NCI-H1092 (cell line): ENCODE measurements at places on chromosomes 4 and X.

DNA sequence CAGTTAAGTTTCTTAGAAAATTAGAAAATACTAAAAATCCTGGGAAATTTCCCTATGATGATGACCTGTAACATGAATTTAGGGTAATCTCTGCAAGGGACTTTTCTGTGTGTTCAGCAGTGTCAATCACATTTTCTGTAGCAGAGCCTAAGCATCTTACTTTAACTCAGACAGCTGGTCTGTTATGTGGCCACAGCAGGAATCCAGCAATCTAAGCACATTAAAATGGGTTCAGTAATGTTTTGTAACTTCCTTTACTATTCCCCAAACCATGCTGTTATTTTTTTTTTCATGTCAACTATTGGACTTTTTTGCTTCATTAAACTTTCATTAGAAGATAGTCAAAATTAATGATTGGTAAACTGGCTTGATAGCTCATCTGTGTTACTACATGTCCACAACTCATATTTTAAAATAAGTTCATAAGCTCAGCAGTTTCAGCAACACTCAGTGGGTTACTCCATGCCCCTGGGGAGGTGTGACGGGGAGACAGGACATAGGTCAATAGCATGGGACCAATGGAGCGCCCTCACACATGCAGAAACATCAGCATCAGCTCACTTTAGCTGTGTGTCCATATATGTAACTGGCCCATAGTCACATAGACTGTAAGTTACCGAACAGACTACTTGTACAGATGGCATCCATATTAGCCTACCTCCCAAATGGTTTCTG, 168.0 kb upstream of the PACRGL start:
- DNase-seq = no peak

DNA sequence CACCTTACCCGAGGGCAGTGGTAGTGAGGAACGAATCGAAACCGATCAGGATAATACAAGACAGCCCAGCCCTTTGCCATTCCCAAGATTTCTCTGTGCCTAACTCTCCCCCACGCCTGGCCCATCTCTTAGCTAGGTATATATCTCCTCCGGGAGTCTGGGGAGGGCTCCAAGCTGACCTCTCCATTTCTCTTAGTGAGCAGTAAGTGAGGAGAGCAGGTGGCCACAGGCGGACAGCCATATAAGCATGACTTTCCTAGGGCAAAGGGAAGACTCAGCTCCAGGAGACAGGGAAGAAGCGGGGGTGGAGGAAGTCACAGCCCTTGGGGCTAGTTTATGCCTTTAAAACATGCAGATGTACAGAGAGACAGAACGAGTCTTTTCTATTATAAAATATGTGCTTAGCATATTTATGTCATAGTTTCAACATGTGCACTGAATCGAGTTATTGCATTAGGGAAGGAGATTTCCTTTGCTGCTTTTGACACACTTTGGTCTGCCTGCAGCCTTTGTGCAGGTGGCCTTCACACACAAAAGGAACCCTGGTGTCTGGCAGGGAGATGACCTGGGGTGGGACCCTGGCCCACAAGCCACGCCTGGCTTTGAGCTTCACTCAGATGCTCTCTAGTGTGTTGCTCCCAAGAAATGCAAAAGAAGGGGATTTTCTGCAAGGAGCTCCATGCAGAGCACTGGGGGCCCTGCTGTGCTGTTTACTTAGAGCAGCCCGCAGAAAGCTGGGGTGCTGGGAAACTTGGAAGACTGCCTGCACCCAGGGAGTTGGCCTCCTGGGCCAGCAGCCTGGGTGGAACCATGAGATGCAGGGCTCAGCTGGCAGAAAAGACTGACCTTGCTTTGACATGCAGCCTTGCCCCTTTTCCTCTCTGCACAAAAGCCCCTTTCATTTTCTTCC, 613.3 kb downstream of the BCOR start:
- DNase-seq = no peak

DNA sequence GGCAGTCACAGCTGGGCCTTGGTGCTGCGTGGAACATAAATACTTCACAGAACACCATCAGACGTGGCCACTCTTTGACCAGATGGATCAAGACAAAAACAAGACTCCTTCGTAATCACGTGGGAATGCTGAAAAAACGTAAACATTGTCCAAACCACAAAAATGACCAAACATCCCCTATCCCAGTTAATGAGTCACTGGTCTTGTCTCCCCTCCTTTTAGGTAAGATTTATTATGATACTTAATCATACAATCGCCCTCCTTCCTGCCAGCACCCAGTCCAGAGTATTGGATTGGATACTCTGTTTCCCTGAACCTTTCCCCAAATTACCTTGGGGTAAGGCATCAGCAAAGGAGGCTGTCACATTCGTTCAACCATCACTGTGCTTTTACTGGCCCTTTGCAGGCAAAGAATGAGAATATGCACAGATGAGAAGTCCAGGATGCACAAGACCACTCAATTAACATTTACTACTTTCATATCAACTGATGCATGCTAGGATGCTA, 601 bp upstream of the TCEANC start:
- DNase-seq = no peak

- no peak for DNase-seq
Measured at GRCh38 chr4:128517739-128518510, 230.3 kb upstream of the PGRMC2 start.

DNA sequence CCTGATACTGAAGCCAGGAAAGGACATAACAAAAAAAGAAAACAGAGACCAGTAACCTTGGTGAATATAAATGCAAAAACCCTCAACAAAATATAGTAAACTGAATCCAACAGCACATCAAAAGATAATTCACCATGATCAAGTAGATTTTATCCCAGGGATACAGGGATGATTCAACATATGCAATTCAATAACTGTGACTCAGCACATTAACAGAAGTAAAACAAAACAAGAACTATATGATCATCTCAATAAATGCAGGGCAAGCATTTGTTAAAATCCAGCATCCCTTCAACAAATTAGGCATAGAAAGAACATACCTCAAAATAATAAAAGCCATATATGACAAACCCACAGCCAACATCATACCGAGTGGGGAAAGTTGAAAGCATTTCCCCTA, 112.0 kb downstream of the HHIP start:
- no peak for DNase-seq

GRCh38 chr4:31918891-31919290, 1198.7 kb downstream of the PCDH7 start:
- DNase-seq = no peak

DNA sequence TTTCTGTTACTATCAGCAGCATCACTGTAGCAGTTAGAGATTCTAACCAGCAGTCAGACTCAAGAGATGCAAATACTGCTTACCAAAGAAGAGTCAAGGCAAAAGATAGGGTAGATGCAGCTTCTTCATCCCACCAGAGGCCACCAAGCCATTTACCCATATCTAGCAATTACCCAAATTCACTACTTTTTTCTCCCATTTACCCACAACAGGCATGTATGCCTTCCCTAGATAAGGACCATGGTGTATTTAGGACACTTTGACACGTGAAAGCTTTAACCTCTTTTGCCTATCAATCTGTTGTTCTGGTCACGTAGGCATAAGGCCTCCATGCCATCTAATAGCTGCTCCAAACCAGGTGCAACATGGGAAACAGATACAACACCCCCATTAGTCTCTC, 5.6 kb downstream of the LARP7 start:
- DNase-seq = no peak

DNA sequence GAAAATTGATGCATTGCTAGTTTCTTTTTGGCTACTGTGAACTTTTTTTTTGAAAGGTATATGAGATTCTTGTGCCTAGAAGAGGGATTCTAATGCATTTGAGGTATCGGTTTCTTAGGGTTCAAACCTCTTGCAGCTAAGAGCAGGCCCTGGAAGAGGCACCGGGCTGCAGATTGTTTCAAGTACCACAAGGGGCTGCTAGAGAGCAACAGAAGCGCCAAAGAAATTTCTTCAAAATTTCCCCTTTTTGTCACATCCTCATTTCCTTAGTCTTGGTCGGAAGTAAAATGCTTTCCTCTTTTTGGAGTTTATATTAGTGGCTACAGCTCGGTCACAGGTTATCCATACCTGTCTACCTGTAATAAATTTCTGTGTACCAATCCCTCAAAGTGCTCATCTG, 89.8 kb downstream of the PDGFRA start:
- DNase-seq = no peak

GRCh38 chr4:81343046-81343445, 128.0 kb upstream of the PRKG2 start:
- DNase-seq = no peak

- no peak for DNase-seq
Measured at GRCh38 chrX:120517936-120518335, 42.8 kb downstream of the CUL4B start.

DNA sequence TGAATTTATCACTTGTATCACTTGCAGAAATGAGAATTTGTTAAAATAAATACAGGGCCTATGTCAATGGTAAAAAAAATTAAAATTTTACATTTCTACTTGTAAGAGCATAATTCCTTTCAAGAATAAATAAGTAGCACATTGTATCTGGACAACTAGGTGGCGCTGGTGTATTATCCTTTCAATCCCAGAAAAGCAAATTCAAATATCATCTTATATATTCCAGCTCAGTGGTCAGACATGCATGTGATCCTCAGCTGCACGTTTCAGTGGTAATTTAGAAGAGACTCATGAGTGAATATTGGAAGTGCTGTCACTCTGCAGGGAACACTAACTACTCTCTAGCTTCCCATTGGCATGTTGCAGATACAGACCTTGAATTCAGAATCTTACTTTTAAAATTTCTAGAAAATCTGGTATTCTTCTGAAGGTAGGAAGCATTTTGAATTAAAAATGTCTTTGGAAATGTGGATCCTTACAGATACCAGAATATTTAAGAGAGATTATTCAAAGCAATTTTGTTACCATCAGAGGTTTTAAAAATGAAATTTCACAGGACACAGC, 1414.7 kb upstream of the TENM3 start:
- peak; percentile 35 for DNase-seq

DNA sequence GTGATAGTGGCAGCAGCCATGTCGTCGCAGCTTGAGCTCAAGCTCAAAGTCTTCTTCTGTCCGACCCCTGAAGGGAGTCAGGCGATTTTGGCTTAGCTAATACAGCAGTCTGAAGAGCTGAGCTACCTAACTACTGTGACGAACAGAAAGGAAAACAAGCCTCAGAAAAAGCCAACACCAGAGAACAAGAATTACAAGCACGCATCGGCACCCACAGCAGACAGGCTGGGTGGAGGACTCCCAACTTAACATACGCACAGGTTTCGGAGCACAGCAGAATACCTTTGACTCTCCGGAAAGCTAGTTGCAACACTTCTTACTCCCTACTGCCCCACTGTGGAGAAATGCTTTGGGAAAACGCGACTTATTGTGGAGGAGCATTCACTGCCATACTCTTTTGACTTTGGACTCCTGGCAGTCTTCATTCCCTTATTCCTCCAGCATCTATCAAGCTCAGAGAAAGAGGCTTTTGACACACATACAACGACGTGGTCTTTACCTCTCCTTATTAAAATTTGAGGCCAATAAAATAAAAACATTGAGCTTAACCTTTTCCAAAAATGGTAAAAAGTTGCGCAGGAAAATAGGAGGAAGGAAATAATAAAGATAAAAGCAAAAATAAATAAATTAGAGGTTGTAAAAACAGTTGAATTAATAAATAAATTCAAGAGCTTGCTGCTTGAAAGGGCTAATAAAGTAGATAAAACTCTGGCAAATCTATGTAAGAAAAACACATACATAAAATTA, 41.3 kb upstream of the GPC3 start:
- DNase-seq = peak; percentile 26

DNA sequence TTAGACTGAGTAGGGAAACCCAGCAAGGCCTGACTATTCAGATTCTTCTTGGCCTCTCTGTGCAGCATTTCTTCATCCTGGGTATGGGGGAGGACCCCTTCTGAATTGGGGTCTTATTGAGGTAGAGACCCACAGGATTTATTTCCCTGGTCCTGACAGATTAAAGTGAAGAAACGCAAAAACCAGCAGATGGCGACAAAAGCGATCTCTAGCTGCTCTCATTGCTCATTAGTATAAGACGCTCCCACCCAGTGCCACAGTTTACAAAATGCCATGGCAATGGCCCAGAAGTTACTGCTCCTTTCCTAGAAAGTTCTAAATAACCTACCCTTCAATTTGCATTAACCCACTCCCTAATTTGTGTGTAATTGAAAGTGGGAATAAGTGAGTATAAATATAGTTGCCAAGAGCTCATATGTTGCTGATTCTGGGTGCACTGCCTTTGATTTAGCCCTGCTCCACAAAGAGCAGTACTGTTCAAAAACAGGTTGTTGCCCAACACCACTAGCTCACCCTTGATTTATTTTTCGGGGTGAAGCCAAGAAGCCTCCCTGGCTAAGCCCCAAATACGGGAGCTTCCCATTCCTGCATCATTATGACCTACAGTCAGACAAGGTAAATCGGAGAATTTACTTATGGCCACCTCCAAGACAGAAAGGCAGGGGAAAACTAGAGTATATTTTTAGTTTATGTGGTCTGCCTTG, 3.7 kb upstream of the BEX4 start:
- DNase-seq = peak; percentile 28

DNA sequence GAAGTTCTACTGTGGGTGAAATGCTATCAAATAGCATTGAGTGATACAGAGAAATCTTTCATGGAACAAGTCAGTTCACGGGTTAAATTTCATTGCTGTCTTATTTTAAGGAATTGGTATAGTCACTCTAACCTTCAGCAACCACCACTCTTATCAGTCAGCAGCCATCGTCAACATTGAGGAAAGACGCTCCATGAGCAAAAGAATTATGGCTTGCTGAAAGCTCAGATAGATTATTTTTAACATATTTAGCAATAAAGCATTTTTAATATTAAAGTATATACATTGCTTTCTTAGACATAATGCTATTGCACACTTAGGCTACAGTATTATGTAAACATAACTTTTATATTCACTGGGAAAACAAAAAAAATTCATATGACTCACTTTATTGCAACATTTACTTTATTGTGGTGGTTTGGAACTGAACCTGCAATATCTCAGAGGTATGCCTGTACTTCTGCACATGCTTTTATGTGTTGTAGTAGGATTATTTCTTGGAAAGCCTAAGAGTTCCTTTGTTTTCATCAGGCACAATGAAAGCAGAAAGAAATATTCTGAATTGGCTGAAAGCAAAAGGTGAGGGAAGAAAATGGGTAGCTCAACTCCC, 586.7 kb downstream of the GBA3 start:
- no peak for DNase-seq

GRCh38 chrX:49970674-49971073, 48.3 kb downstream of the CLCN5 start:
- no peak for DNase-seq

DNA sequence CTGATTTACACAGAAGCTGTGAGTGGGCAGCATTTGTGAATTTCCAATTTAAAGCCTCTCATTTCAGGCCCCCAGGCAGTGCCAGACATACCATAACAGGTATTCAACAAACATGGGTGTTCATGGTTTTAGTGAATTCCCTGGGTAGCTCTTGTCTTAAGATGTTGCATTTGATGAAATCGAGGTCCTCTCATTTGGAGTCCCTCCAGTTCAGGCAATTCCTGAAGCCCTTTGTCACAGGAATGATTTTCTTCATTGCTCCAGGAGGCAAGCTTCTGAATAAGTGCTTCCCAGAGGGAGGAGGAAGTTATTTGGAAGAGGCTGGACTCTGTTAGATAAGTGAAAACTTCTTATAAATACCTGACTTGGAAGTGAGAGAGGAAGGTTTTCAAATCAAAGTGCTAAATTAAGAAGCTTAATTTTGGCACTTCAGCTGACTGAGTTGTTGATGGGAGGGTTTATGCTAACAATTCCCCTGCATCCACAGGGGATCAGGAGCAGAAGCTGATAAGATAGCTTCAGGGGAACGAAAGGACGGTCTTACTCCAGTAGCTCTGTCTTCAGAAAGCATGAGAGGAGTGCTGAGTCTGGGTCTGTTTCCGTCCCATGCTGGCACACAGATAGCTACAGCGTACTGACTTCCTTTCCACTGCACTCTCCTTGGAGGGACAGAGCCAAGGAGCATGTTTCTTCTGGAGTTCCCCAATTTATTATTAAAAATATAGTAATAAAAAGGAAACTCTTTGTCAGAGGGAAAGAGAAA, 543.1 kb downstream of the GBA3 start:
- no peak for DNase-seq
